ENCODE measurements at places on chromosomes 12 and 14.

DNA sequence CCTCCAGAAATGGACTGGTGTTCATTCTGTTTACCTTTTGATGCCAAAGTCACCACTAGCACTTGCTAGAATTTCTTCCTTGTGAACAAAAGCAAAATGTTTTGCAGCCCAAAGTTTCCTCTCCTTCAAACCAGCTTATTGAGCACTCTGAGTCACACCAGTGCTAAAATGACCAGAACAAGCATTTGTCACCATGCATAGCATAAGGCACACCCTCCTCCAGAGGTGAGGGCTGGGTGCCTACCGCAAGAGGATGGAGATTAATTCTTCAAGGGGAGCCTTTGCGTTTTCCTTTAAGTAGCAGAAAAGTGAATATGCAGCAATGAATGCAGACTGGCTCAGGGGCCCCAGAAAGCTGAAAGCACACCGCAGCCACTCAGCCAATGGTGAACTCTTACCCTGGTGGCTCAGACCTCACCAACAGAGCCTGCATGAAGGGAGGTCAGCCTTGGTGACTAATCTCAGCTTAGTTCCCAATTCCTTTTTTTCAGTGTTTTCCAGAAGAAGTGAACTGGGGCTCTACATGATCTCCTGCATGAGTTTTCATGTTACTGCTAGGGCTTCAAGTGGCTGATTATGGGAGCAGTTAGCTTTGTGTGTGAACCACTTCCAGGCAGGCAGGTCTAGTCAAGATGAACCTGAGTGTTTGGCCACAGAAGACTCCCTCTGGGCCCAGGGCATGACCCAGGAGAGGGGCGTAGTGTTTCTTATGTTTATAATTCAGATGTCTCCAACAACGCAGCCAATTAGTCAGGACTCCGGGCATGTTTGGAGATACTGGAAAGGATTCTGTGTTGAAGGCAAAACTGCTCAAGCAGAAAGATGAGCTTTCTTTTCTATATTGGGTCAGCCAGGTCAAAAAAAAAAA lies 96.3 kb downstream of the PAX9 start:
- no peak for DNase-seq

DNA sequence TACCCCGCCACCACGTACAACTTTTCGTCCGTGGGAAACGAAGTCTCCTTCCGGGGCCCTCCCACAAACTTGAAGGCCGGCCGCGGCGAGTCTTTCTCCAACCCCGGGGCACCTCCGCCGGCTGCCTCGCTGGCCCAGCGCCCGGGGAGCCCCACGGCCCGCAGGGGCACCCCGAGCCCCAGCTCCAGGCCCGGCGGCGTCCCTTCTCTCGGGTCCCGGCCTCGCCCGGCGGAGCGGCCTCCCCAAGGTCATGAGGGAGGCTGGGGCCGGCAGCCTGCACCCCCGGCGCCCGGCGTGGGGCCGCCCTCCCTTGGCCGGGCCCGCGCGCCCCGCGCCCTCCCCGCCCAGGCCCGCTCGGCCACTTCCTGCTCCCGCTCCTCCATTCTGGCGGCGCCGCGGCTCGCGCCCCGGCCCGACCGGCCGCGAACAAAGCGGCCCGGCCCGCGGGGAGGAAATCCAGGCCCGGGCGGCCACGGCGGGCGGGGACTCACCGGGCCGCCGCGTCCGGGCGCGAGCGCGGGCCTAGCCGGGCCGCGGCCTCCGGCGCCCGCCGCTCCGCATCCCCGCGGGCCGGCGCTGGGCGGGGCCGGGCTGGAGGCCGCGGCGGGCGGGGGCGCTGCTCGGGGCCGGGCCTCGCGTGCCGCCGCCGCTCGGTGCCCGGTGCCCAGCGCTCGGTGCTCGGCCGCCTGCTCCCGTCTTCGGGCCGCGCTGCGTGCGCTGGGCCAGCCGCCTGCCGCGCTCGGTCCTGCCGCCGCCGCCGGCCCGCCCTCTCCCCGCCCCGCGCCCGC lies at the start of gene AKT1:
TSS of gene AKT1 (minus strand) at position 756 of the 788 bp plus-strand sequence. CDS start 3,105 bp downstream, outside the sequence.
- DNase-seq: no peak

DNA sequence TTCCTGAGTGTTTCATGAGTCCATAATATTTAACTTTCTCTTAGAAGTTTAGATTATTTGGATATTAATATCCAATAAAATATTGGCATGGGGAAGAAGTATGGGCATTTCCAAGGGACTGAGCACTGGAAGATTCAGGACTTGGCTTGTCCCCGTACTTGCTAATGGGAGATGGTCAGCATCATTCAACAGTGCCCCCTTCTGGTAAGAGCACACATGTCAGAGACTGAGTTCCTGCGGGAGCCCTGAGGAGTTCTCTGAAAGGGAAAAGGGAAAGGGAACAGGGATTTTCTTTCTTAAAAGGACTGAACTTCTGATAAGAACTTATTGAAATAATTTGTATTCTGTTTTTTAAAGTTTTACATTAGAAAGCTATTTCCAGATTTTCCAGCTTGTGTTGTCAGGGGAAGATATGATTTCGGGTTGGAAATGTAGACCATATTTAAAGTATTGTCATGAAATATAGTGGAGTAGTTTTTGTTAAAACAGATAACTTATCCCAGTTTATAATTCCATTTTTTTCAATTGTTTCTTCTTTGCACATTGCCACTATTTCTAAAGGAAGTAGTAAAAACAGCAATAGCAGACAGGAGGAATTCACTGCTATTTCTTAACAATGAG lies 59.8 kb upstream of the C12orf71 start:
- DNase-seq: no peak

DNA sequence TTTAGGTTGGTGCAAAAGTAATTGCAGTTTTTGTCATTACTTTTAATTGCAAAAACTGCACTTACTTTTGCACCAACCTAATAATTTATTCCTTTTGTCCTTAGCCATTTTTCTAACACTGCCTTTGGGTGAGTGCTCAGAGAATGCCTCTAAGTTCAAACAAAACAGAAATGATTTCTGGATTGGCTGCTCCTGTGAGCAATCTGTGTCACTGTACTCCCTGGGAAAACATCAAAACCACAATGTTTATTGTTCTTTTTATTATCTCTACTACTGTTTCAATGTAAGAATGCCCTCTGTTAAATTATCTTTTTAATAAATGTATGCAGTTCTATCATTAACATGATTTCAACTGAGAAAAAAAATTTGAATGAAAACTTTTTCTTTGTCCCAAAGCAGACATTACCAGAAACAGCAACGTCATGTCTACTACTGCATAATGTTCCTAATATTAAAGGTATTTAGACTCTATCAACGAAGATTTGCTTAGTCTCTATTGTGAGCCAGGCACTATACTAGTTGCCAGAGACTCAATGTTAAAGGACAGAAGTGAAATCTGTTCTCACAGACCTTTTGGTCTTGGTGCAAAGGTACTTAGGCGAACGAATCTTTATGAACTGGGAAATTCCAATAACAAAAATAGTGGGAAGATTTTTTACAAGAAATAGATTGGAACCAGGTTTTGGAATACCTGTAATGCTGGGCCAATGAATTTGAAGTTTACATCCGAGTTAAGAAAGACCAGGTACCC lies 6.2 kb downstream of the SLC41A2 start:
- DNase-seq: no peak
